ENCODE measurements at places on chromosomes 16 and 17.

- no peak for DNase-seq
These were observed 232.3 kb downstream of the ZFHX3 start for GRCh38 chr16:72815348-72816318.

DNA sequence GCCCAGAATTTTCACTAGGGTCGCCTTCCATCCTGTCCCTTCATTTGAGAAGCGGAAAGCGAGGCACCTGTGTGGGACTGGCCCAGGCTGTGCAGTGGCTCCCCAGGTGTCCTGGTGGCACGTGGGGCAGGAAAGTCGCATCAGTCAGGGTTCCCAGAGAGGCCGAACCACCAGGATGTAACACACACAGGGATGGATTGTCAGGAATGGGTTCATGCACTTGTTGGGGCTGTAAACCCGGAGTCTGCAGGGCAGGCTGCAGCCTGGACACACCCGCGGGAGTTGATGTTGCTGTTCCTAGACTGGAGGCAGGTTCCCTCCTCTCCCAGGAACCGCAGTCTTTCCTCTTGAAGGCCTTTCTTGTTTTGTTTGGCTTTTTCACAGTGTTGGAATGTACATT lies 30.7 kb upstream of the RPTOR start:
- no peak for DNase-seq

DNA sequence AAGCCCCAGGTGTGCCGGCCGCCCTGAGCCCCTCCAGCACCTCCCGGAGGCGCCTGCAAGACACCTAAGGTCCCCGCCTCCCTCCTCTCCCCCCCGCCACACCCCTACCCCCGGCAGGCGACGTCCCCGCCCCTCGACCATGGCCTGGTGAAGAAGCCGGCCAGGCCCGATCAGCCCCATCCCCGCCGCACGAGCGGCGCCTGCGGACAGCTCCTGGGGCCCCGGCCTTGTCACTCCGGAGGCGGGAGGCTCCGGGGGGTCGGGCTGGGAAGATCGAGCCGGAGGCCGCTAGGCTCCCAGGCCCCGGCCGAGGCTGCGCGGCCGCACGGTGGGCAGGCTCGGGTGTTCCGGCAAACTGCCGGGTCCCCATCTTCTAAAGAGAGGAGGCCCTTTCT lies 405 bp upstream of the ACE start:
- DNase-seq, result no peak

- no peak for DNase-seq
These were observed 45.8 kb upstream of the GAS7 start for GRCh38 chr17:10243883-10244844.

DNA sequence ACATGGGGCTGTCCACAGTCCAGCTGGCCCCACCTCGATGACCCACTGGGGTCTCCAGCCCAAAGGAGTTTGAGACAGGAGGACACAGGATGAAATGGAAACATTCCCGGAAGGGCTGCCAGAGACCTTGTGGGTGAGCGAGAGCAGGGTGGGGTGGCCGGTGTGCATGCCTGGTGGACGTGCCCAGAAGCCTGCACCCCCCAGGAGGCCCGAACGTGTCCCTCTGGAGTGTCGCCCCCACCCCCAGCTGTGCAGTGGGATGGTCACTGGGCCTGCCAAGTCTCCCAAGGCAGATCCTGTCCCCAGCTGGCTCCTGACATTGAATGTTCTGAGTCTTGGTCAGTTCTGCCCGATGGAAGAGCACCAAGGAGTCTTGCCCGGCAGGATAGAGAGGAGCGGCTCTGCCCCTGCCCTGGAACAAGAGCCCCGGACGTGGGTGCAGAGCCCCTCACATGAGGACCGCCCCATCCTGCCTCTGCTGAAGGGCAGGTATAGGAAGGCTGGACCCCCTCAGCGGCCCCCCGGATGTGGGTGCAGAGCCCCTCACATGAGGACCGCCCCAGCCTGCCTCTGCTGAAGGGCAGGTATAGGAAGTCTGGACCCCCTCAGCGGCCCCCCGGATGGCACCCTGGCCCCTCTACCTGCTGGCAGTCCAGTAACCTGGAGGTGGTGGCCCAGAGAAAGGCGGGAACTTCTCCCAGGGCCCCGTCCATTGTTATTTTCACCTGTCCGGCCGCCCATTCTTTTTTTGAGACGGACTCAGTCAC lies 3.1 kb upstream of the CAPN15 start:
- DNase-seq, result no peak

DNA sequence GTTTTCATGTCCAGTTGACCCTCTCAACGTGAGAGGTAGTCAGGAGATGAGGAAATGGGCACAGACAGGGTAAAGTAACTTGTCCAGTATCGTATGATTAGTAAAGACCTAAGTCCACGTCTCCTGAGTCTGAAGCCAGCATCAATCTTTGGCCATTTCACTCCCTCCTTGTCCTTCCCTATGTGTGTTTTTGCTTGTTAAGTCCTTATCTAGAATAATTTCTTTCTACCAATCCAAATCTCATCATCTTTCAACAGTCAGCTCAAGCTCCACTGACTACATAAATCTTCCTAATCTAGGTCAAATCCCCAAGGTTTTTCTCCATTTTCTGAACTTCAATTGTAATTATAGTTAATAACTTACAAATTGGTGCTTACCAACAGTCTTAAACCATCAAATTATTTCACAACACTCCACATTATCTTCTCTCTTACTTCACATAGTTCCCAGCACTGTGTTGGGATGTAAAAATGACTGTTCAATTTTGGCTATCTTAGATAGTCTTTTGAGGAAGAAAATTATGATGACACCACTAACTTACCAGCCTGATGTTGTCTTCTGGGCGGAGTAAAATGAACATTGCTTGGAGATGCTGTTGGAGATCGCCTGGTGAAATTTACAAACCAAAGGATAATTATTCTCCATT lies 72.3 kb upstream of the CORO6 start:
- DNase-seq, result no peak

DNA sequence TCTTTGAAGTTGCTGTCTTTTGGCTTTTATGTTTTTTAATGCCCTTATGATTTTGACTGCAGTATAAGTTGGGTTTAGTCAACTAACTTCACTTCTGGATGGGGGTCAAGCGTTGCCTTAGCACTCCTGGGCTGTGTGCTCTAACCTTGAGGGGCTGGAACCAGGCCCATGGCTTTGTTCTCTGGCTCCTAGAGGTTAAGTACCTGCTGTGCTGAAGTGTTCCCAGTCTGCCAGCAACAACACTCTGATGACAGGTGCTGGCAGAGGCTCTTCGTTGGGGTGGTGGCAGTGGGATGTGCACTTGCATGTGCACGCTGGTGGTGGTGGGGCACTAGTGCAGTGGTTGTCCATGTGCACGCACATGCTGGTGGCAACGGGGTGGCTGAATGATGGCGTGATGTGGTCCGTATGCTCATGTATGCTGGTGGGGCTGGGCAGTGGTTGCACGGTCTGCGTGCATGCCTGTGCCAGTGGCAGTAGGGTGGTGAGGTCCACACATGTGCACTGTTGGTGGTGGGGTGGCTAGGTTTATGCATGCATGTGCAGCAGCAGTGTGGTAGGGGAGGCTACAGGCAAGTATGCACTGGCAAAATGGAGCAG lies 447.8 kb upstream of the GOT2 start:
- DNase-seq, result no peak

- DNase-seq, result no peak
These were observed 41.0 kb downstream of the TOM1L2 start for GRCh38 chr17:17931159-17931558.

GRCh38 chr16:87740441-87740840 lies 25.3 kb downstream of the KLHDC4 start:
- no peak for DNase-seq

DNA sequence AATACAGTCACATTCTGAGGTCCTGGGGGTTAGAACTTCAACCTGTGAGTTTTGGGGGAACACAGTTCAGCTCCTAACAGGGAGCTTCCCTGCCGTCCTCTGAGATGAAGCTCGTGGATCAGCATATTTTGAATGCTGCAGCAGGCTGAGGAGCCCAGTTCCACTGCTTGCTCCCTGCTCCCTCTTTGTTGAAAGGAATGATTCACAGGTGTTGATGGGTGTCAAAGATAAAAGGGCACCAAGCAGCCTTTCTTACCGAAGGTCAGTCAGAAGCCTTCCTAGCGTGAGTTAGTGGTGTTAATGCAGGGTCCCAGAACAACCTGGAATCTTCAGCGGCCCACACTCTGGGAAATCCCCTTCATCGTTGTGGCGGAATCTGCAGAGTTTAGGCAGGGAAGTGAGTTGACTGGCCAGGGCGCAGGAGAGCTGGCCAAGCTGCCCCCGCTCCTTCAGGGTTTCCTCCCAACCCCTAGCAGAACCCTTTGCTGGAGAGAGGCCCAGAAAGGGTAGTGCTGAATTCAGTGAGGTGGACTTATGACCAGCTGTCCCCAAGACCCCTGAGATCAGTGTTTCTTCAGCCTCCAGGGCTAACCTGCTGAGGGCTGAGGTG lies 114.8 kb downstream of the GNAO1 start:
- DNase-seq, result no peak

GRCh38 chr17:42411361-42411760 lies 11.7 kb downstream of the CAVIN1 start:
- DNase-seq, result no peak

GRCh38 chr16:4566144-4566543 lies 10.0 kb downstream of the C16orf96 start:
- DNase-seq, result no peak

DNA sequence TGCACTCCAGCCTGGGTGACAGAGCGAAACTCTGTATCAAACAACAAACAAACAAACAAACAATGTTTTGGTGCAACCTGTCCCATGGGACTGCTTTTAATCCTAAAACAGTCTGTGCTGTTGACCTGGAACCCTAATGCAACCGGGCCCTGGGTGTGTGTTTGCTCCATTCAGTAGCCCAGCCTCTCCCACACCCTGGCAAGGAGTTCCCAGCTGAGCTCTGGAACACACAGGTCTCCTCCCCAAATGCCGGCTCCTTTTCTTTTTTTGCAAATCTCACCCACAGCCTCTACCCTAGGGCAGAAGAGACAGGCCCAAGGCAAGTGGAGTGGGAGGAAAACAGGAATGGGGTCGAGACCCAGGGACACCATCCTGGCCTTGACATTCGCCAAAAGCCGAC lies 29.8 kb upstream of the RASD1 start:
- no peak for DNase-seq

DNA sequence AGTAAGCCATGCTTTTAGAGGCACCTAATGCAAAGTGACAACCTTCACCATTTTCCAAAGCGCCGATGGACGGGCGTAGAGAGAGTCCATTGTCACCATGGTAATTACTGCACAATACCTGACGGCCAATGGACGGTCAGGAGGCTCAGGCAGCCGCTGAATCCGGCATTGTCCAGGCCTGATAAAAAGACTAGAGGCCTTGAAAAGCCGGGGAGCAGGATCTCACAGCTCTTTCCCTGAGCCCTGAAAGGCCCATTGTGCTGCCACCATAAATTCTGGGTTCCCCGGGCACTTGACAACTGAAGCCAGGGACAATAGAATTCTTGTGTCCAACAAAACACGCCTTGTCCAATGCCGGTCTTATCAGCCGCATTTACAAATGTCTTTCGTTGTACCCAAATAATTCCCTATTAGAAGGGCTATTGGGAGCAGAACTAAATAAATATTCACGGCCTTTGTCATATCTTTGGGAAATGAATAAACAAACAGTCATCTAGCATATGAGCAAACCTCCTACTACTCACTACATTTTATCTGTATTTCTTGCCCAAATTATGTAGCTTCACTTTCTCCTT lies 62.4 kb downstream of the CDH11 start:
- DNase-seq, result no peak

DNA sequence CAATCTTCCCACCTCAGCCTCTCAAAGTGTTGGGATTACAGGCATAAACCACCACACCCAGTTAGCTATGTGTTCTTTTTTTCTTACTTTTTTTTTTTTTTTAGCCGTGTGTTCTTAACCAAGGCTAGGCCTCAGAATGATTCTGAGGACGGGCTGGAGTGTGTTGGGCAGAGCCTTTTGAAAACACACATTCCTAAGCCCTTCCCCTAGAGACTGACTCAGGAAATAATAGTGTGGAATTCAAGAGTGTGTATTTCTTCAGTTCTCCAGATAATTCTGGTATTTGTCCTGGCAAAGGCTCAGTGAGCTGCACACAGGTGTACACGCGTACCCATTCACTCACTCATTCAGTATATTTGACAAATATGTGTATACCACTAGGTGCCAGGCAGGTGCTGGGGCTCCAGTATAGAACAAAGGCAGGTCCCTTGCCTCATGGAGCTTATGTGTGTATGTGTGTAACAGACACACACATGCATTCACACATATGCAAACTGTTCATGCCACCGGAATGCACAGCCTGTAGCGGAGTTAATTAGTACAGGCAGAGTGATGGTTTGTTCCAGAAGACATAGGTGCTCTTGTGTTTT lies 19.4 kb upstream of the NFATC3 start:
- DNase-seq, result no peak

- no peak for DNase-seq
These were observed 4.9 kb downstream of the OR4D1 start for GRCh38 chr17:58153046-58153445.

- DNase-seq, result no peak
These were observed 39.7 kb upstream of the IRX3 start for GRCh38 chr16:54326266-54326662.

DNA sequence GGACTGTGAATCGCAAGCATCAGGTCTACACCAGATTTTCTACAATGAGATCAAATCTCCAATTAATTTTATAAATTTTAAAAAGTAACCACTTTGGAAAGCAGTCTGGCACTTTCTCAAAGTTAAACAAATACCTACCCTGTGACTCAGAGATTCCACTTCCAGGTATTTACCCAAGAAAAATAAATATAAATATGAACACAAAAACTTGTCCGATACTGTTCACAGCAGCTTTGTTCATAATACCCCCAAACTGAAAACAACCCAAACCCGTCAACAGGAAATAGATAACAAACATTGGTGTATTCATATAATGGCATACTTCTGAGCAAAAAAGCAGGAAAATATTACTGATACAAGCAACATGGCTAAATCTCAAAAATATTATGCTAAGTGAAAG lies 12.1 kb downstream of the ZDHHC7 start:
- no peak for DNase-seq

DNA sequence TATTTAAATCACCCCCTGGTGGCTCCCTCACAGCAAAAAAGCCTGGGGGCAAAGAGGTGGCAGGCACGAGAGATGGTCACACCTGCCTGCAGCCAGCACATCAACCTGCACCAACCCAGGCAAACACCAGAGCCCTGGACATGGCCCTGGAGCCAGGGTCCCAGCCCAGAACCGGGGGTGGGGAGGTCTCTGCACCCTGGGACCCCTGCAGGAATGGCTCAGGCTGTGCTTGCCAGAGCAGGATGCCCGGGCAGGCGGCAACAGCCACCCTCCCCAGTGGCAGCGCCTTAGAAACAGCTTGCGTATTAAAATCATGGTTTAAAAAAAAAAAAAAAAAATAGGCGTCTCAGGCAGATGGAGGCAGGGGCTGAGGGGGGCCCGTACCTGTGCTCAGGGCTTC lies 16.2 kb downstream of the MYBBP1A start:
- no peak for DNase-seq

- no peak for DNase-seq
These were observed 23.8 kb upstream of the CBLN1 start for GRCh38 chr16:49305406-49305805.

DNA sequence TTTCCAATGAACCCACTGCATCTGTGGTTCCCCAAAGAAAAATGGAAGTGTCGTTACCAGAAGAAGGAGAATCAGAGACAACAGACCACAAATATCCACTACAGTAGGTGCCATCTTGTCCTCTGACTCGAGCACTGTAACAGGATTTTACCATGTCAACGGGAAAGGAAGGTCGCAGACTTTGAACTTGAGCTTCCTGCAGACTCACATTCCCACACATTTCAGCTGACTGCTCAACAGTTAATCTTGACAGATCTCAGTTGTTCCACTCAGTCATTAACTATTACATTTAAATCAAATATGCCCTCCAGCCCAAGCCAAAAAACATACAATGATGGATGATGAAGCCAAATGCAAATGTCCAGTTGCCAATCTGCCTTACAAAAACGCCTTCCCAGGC lies 37.0 kb downstream of the GAS7 start:
- DNase-seq, result no peak

GRCh38 chr16:77599793-77600415 lies 122.4 kb upstream of the NUDT7 start:
- no peak for DNase-seq
